ENCODE measurements at places on chromosomes 6 and 20. TPM values are rescaled to one million over a fixed set of nuclear protein-coding genes. Genes with fewer than 3 reads are reported as not detected.

DNA sequence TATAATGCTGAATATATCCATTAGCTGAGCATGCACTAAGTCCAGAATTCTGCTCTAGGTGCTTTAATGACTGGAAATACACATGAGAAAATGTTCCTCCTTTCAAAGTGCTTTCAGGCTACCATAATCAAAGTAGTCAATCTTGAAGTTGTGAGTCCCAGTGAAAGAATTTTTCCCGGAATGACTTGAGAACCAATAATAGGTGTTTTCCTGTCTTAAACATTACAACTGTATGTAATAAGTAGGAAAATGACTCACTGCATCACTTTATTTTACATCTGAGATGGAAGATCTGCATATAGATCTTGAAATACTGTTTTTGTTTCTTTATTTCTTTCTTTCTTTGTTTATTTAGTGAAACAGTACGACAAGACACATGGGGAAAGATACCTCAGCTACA is 437.4 kb upstream of the JAG1 start:
- no peak for DNase-seq

The KHDC1 gene
- 11.4 TPM for total RNA-seq

The GRM4 gene
- not detected for total RNA-seq

DNA sequence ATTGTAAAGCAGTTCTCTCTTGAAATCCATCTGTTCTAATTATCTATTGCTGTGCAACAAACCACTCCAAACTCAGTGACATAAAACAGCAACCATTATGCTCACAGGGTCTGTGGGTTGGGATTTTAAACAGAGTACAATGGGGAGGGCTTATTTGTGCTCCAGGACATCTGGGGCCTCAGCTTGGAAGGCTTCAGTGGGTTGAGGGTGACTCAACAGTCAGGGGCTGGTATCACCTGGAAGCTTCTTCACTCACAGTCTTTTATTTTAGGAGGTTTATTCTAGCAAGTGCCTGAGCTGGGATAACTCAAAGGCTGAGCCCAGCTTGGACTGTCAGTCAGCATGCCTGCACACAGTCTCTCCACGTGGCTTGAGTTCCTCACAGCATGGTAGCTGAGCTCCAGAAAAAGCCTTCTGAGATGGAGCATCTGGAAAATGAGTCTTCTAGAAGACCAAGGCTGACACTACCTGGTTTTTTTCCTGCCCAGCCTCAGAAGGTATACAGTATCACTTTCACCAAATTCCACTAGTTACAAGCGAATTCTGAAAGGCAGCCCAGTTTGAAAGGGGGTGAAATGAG is 234.6 kb upstream of the ID4 start:
- no peak for DNase-seq

The TMEM170B gene
- total RNA-seq = 1.2 TPM

GRCh38 chr20:14521436-14521835 is 184.0 kb upstream of the FLRT3 start:
- DNase-seq = no peak

GRCh38 chr6:14344486-14344885 is 226.9 kb downstream of the CD83 start:
- no peak for DNase-seq
